Tongue (tissue), 3 donors: ENCODE measurements at places on chromosomes 4 and X. TPM values are rescaled to one million over a fixed set of nuclear protein-coding genes. Genes with fewer than 3 reads are reported as not detected.

Gene CDS1
- total RNA-seq: 4.5 TPM

Gene USP51
- 7.2 TPM for total RNA-seq

Gene KLKB1
- 1.2 TPM for total RNA-seq

Gene UBA6
- total RNA-seq: 121 TPM

- peak; percentile 37 for DNase-seq
Observed at GRCh38 chr4:89001647-89002445, 55.1 kb downstream of the FAM13A start.

DNA sequence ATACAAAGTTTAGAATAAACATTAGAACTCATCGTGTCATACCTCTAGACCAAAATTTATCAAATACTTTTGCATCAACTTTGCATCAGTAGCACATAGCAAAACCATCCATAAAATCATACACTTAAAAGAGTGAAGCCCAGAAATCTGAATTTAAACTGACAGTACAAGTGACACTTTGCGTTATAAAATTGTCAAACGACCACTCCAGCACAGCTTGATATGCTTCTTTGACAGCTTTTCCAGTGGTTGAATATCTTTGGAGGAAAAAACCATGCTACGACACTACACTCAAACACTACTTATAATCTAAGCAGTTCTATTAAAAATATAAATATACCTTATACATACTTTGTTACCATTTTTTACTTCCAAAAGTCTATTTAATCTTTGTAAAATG, 1644.4 kb downstream of the STIM2 start:
- DNase-seq: no peak

- DNase-seq: no peak
Observed at GRCh38 chr4:123667496-123667895, 270.9 kb downstream of the SPRY1 start.

DNA sequence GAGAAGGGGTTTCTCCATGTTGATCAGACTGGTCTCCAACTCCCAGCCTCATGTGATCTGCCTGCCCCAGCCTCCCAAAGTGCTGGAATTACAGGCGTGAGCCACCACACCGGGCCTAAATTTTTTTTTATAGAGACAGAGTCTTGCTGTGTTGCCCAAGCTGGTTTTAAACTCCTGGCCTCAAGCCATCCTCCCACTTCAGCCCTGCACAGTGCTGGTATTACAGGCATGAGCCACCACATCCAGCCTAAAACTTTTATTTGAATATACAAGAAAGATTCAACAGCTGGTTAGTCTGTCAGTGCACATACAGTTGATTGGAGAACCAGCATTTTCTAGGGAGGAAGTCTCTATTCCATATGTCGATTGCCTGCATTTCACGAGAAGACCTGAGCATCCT, 91.2 kb downstream of the LRP2BP start:
- no peak for DNase-seq

GRCh38 chr4:88443486-88443885, 13.4 kb upstream of the HERC5 start:
- DNase-seq: no peak

GRCh38 chr4:135838889-135839288, 1637.3 kb upstream of the PABPC4L start:
- DNase-seq: no peak
